ENCODE measurements at places on chromosomes 3 and 15.
A peak's percentile ranks its signal among the peaks of the same experiment; 100 is the strongest.

GRCh38 chr3:13543253-13543652 lies 5.7 kb upstream of the FBLN2 start:
- DNase-seq = no peak

GRCh38 chr3:106943071-106943470 lies 434.2 kb upstream of the CCDC54 start:
- DNase-seq = no peak

- no peak for DNase-seq
Observed at GRCh38 chr15:81299630-81300273, 24.2 kb downstream of the STARD5 start.

DNA sequence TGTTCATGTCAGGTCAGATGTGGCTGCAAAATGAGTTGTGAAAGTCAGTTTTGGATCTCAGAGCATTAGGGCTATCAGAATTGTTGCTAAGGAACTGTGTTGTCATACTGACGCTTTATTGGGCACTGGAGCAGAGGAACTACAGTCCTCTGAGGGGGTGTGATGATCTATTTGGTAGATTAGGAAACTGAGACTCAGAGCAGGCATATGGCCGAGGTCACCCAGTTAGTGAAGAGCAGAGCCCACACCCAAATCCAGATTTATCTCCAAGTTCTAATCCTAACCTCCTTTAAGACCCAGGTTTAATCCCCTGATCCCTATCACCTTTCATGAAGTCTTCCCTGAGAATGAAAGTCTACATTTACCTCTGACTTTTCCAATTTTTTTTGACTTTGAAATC lies 25.6 kb upstream of the GLCE start:
- DNase-seq = no peak

GRCh38 chr3:184538666-184539431 lies 22.7 kb upstream of the EPHB3 start:
- no peak for DNase-seq

GRCh38 chr3:13452490-13453335 lies 27.4 kb upstream of the HDAC11 start:
- no peak for DNase-seq

DNA sequence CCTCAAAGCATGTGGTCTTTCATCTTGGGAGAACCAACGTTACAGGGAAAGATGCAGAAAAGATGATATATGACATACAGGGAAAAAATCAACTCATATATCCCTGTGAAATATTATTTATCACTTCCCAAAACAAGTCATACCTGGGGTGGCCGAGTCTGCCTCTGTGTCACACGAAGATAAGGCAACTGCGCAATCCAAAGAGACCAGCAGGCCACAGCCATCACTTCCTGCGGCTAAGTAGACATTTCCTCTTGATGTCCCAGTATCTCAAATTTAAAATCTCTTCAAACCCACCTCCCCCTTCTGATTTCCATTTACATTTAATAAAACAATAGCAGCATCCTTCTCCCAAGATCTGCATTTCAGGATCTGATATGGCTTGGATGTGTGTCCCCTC lies 71.5 kb downstream of the IGF2BP2 start:
- DNase-seq = no peak

DNA sequence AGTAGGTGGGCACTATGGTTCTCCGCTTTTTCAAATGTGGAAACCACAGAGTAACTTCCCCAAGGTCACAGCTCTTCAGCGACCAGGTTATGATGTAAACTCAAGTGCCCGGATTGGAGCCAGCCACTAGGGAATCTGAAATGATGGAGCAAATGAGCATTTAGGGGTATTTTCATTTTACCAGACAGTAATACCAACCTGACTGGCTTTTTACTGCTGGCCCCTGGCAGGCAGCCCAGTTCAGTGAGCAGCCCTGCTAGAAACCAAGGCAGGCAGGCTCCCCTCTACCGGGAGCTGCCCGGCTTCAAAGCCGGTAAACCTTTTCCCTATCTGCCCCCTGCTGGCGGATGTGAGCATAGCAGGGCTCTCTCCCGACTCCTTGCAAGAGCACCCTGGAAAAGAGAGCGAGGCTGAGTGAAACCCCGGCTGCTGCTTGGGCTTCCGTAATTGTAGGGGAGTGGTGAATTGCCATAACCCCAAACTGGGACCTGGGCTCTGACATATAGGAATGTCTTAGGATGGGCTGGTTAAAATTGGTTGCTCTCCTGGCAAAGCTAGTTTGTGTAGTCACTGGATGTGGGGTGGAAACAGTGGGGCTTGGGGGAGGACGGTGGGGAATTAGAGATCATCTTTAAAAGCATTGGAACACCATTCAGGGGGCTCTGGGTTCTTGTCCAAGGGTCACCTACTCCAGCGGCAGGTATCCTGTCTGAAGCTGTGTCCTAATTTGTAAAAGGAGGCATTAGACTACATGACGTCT lies 98.0 kb upstream of the TNFAIP8L3 start:
- peak; percentile 53 for DNase-seq

DNA sequence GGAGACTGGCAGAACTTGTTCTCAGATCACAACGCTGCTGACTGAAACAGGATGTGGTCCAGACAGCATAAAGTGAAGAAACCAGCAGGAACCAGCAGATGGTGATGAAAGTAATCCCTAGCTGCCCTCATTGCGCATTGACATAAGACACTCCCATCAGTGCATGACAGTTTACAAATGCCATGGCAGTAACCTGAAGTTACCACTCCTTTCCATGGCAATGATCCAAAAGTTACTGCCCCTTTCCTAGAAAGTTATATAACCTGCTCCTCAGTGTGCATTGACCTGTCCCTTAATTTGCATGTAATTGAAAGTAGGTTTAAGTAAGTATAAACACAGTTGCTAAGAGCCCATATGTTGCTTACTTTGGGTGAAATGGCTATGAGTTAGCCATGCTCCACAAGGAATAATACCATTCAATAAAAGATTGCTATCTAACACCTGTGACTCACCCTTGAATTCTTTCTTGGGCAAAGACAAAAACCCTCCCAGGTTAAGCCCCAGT lies 149.1 kb upstream of the CD96 start:
- DNase-seq = no peak

DNA sequence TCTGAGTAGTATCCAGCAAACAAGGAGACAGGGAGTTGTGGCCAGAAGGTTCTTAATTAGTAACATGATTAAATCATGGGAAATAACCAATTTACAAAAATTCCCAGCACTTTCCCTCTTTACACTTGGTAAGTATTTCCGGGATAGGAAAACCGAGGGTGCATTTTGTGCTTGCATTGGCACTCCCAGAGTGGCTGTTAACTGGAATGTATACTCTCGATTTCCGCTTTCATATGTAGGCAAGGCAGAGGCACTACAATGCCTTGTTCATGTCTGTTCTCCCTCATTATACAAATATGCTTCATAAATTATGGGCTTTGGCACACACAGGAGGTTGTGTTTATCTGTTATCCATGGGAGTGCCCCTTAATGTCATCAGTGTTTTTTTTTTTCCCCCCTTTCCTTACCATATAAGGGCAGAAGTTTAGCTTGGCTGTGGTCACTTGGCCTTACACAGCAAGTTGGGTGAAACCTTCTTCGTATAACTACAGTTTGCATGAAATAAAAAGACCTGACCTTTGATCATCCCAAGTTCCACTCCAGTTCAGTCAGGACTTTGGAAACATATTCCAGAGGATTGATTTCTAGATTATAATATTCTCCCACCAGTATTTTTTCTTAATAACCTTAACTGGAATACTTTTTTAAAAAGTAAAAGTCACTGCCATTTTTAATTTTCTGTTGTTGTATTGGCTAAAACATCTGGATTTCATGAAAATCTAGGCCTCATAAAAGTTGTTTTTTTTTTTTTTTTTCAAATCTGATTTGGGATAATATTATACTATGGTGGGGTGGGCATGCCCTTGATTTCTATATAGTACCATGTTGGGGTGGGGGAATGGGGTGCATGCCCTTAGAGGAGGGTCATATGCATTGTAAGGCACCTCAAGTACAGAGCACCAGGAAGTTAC lies 8.9 kb downstream of the TPM1 start:
- peak; percentile 6 for DNase-seq

DNA sequence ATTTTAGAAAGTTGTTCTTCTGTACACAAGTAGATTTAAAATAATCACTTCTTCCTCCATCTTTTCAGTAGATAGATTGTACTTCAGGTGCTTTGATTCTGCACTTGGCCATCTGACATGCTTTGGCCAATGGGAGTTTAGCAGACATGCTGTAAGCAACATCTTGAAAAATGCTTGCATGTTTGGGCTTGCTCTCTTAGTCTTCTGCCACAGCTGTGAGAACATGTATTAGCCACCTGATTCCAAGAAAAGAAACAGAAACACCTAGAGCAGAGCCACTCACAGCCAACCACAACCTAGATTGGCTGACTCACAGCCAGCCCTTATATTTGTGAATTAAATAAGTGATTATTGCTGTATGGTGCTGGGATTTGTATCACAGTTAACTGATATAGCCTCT lies 70.2 kb upstream of the GADL1 start:
- DNase-seq = no peak

DNA sequence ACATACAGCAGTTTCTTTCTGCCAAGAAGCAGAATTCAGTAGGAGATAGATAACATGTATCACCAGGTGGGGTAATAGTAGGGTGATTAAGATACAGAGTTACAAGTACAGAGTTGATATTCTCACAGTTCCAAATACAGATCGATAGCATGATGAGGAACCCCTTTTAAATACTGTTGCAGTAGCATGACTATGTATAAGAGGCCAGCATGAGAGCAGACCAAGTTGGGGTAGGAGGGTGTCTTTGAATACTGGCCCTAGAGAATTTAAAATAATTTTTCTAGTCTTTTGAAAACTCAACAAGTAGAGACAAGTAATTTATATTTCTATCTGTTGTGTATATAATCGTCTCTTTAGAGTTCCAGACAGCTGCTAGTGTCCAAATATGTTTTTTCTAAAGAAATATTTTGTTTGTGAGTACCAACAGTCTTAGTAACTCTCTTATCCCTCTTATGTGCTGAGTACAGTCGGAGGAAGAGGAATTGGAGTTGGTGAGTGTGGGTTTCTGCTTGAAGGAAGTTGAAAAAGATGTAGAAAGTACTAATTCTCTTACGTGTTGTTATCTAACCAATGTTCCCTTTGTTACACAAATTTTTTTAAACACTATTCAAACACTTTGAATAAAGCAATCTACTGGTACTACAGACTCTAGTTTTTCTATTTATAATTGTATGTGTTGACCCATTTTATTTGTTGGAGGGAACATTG lies 30.2 kb downstream of the LYSMD4 start:
- DNase-seq = no peak

GRCh38 chr3:73018790-73019441 lies 22.3 kb downstream of the PPP4R2 start:
- no peak for DNase-seq

- peak; percentile 78 for DNase-seq
Observed at GRCh38 chr3:113441051-113441770, at the start of gene CFAP44. CFAP44 (minus strand) TSS chr3:113441493; CDS start chr3:113433664, 7,829 bp downstream.

- no peak for DNase-seq
Observed at GRCh38 chr3:106529738-106530137, 660.9 kb upstream of the CBLB start.

DNA sequence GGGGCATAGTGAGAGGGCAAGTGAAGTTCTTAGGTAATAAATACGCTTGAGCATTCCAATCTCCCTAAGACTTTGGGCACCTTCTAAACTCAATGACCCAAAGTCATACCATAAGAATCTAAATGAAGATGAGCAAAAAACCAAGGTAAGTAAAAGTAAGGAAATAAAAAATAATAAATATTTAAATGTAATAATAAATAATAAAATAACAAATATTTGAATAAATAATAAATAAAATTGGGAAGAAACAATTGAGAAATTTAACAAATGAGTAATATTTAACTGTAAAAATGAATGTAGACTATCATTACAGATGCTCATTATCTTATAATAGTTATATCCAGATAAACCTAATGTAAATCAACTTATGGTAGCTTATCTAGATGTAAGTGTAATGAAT lies 391.7 kb downstream of the WDR72 start:
- DNase-seq = no peak

GRCh38 chr15:32029409-32029861 lies 880 bp upstream of the CHRNA7 start:
- DNase-seq = peak; percentile 20

- no peak for DNase-seq
Observed at GRCh38 chr15:25775317-25775912, 87.7 kb downstream of the ATP10A start.

- DNase-seq = no peak
Observed at GRCh38 chr3:94001191-94001590, 21.2 kb downstream of the ARL13B start.

GRCh38 chr3:8524249-8524648 lies 22.6 kb downstream of the LMCD1 start:
- DNase-seq = no peak

DNA sequence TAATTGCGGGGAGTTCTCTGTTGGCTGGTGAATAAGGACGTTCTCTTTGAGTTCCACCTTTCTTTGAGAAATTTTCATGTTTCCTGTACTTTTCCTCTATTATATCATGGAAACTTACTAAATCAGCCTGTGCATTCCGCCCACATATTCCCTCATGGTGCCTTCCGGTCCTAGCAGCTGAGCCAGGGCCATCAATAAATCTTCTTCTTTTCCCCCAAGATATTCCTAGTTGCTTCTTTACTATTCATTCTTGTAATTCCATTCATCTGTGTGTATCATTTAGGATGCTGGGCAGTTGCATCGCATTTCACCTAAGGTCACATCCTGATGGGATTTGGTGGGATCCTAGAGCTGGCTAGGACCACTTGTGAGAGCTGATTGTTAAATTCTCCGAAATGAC lies 139.2 kb downstream of the RBMS3 start:
- no peak for DNase-seq
